ENCODE measurements at places on chromosomes 7 and 10.

GRCh38 chr10:50396491-50397311, 145.4 kb upstream of the ASAH2 start:
- no peak for DNase-seq

- no peak for DNase-seq
These were observed 49.1 kb downstream of the SLC37A3 start for GRCh38 chr7:140349144-140349771.

DNA sequence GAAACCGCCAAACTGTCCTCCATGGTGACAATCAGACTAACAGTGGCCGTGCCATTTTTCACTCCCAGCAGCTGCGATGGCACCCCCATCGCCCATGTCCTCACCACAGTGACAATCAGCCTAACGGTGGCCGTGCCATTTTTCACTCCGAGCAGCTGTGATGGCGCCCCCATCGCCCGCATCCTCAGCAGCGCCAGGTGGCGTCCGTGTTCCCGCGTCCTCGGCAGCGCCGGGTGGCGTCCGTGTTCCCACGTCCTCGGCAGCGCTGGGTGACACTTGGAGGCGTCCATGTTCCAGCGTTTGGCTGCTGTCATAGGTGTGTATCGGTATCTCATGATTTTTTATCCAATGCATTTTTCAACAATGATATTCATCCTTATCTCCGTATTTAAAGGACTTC, 267.3 kb downstream of the PTPRN2 start:
- DNase-seq, result no peak

- DNase-seq, result no peak
These were observed 267.4 kb downstream of the RNLS start for GRCh38 chr10:88315755-88316154.

DNA sequence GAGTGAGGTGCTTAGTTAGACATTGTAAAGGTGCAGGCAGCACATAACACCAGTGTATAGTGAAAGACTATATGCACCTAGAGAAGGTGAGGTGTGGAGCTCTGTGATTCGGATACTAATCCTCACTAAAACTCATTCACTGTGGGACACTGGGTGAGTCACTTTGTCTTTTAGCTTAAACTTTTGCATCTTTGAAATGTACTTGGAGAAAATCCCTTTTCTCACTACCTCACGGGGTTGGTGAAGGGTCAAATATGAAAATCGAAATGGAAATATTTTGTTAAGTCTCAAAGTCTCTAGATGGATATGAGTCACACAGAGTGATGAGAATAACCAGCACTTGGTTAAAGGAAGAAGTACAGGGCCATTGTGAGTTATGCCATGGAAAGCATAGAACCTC, 38.0 kb downstream of the MDFIC start:
- no peak for DNase-seq

DNA sequence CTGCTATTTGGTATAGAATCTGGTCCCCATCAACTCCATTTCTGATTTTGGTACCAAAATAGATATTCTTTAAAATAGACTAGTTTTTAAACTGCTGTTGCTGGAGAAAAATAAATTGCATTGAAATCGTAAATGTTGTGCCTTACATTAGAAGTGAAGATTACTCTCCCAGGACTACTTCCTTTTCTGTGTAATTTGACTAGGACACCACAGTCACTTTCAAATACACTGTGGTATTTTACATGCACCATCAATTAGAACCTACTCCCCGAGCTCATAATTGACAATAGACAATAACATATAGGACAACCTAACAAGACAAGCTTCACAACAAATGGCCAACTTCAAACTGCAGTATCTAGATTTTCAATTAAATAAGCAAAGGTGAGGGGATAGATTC, 211.5 kb downstream of the DGKB start:
- no peak for DNase-seq

GRCh38 chr10:90993340-90993739, 72.5 kb upstream of the ANKRD1 start:
- DNase-seq, result no peak

GRCh38 chr10:17474595-17475323, 20.4 kb upstream of the ST8SIA6 start:
- no peak for DNase-seq

GRCh38 chr7:34596887-34597286, 61.1 kb upstream of the NPSR1 start:
- DNase-seq, result no peak

- DNase-seq, result no peak
These were observed 15.3 kb upstream of the CHST12 start for GRCh38 chr7:2387897-2388636.

DNA sequence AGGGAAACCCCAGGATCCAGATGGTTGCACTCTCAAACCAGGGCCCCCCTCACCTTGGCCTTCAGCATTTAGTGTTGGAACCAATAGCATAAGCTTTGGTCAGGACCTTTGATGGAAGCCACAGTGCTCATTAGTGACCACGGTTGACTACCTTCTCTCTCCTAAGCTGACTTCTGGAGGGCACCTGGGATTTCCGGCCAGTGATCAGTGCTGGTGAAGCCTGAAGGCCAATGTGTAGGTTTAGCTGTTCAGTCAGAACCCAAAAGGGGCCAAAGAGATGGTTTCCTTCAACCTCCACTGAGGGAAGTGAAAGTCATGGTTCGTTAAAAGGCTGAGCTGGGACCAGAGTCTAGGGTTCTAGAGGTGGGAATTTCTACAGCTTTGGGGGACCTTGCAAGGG, 46.4 kb downstream of the TCF7L2 start:
- DNase-seq, result no peak

DNA sequence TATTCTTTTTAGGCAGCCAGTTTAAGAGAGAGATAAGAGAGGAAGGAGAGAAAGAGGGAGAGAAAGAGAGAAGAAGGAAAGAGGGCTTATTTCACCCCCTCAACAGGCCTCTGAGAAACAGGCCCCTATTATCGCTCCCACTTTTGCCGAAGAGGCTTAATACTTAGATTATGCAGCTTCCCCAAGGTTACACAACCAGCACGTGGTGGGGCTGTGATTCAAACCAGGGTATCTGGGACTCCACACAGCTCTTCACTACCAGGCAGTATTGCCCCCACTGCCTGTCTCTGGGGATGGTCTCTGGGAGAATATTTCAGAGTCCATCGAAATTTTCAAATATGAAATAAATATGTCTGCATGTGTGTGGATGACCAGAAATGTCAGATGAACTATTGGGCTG, 3.0 kb downstream of the GIMAP1 start:
- no peak for DNase-seq

DNA sequence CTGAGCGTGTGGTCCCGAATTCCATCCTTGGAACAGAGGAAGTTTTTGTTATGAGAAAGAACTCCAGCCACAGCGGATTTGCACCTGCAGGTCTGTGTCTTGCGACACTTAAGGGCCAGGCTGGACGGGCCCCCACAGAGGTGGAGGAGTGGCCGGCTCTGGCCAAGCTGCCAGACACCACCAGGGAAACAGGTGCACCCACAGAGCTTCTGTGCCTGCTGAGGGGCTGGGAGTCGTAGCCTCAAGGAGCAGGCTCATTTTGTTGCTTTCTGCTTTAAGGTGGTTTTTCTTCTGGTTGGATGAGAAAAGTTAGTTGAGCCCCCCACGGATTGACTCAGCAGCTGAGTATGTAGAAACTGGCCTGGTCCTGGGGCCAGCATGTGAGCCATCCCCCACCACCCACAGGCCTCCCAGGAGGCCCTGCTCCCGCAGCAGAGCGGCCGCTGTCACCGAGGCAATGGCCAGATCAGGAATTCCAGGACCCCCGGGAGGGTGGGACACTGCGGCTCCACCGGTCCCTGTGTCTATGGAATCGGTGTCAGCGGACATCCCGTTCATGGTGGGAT, 41.9 kb downstream of the NKX6-2 start:
- no peak for DNase-seq

DNA sequence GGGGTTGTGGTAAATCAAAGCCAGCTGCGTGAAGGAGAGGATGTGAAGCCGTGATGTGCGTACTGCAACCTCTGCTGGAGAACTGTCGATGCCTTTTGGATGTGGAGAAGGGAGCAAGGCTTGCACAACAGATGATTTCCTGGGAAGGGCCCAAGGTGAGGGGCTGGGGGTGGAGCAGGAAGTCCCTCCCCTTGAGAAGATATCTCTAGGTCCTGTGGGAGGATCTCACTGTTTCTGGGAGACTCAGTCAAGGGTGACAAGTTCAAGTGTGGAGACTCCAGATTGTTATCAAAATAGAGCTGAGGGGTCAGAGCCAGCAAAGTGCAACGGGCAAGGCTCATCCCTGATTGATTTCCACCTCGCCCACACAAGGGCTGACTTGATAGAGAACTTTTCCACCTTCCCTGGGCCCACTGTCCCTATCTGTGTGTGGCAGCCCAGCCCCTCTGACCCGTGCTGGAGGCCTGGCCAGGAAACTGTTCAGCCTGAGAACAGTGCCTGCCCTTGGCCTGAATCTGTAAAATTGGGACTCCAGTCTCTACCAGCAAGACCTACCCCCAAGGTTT, 55.0 kb downstream of the COL13A1 start:
- no peak for DNase-seq

GRCh38 chr7:138924501-138925225, 56.5 kb downstream of the KIAA1549 start:
- no peak for DNase-seq

DNA sequence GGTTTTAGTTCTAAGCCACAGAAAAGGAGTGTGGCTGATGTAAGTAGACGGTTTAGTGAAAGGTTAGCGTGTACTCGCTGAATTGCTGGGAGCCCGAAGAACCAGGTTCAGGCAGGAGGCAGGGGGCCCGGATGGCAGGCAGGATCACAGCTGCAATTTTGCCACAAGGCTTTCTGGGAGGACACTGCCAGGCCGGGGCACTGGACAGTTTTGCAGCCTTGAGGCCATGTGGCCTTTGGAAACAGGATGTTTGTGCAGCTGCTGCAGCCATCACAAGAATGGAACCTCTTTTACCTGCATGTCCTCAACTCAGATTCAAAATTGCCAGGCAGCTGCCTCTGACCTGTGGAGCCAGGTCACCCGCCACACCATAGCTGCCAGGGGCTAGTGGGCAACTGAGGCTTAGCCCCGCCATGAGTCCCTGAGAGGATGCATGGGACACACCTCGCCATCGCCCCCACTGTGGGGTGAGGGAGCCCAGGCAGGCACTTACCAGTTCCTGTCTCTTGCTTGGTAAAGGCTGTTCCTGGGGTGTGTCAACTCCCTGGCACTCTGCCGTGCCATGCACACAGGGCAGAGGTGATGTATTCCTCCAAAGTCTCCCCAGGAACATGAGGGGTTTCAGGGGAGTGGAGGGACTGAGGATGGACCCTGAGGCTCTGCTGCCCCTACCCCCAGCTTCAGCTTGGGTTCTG, 188.6 kb downstream of the RPS24 start:
- DNase-seq, result no peak

- no peak for DNase-seq
These were observed 41.0 kb upstream of the ITGA8 start for GRCh38 chr10:15760681-15761080.

DNA sequence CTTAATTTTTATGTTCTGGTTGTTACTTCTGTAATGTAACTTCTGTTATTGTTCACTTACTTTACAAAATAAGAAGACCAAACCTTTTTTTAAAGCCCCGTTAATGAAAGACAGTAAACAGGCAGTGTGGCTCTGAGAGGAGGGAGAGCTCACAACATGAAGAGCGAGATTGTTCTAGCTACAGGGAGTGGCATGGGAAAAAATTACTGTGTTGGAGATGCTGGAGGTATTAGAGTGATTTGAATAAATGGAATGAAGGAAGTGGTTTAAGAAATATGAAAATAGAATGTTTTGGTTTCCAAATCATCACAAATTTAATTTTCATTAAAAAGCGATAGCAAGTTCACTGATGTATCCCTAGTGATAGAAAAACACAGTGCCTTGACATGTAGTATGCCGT, 31.8 kb downstream of the REEP3 start:
- DNase-seq, result no peak

DNA sequence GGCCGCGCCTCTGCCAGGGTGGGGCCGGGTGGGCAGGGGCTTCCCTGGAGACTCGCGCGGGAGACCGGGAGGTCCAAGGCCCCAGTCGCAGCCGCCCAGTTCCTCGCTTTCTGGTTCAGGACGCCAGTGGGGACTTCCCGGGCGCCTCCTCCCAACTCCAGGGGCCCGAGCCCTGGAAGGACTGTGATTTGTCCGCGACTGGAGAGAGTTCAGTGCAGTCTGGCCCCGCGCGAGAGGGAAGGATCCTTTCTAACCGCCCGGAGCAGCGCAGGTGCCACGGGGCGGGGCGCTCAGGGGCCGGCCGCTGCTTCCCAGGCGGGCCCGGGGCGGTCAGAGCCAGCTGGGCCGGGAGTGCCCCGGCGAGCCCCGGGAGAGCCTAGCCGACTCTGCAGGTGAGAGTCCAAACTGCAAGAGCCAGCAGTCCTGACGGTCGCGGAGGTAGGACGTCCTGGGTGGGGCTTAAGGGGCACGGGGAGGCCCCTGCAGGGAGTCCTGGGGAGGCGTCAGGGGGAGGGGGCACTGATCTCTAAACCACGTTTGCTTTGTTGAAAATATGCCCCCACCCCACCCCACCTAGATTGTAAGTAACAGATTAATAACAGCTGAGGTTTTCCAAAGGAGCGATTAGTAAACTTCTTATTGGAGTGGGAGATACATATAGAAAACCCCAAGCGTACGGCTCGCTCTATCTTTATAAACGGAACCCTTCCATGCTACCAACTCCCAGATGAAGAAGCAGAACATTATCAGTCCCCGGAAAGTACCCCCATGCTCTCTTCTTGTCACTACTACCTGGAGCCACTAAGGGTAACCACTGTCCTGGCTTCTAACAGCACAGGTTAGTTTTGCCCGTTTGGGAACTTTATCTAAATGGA, 8.2 kb downstream of the NKX2-3 start:
- no peak for DNase-seq

DNA sequence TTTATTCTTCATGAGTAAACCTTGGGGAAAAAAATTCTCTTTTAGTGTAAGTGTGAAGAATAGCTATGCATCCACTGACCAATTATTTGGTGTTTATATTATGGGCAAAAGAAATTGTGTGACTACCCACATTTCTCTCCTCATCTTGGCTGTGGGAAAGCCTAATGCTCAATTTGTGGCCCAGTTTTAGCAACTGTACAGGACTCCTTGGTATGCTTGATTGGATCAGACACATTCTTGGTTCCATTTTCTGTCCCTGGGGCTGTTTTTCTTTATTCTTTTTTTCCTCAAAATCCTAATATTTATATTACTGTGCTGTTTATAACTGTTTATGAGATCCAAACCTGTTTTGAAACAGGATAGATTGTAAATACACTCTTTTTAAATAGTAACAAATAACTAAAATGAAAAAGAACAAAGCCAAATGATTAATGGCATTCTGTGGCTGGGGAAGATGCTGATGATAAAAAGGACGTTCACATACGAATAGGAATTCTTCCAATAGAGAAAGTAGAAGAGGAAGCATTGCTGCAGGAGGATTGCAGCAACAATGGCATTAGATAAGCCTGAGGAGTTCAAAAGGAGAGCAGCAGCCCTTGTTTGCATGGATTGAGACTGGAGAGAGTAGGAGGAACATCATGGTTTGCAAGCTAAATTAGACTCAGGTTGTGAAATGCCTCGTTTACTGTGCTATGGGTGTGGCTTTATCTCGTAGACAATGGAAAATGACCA, 580.5 kb downstream of the INHBA start:
- DNase-seq, result no peak

Measured in stimulated activated CD8-positive, alpha-beta memory T cell treated with anti-CD3 and anti-CD28 coated beads, Interleukin-4, amount 100 ng/mL, for 24 hours (primary cell).